ENCODE measurements at places on chromosomes 13 and 19. TPM values are rescaled to one million over a fixed set of nuclear protein-coding genes. Genes with fewer than 3 reads are reported as not detected.

RNF225 gene
- total RNA-seq = not detected

DNA sequence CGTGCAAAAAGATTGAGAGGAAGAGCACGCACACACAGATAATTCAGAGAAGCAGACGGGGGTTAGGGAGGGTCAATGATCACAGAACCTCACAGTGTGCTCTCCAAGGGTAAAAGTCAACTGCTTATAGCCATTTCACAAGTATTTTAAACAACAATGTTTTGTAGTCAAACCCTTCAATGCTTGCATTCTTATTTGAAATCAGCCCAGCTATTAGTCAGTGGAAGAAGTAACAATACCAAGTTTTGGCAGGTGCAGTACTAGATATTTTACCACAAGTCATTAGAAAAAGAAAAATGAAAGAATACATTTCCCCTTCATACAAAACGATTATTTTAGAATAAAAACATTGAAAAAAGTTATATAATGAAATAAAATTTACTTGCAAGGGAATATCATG lies 2.6 kb downstream of the CSNK1A1L start:
- no peak overlapping the region for H3K4me3 ChIP-seq
- no peaks in the 10 kb centered on the region for H3K27me3 ChIP-seq
- no peak for DNase-seq
- H3K36me3 ChIP-seq = no peaks in the 10 kb centered on the region
- H3K27ac ChIP-seq = no peak overlapping the region

DNA sequence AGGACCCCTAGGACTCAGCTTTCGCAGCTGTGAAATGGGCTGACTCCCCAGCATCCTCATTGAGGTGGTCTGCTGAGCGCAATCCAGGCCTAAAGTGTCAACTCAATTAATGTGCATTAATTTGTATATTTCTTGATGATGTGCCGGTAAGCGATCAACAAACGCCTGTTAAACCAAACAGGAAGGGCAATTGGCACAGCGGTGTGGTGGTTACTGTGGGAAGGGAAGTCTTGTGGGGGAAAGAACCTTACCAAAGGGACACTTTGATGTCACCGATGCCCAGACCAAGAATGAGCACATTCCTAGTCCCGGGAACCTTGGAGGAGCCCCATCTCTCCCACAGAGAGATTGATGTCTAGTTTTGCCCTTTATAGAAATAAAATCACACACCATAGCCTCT lies 1.6 kb downstream of the JAK3 start:
- no peaks in the 10 kb centered on the region for H3K36me3 ChIP-seq
- no peak overlapping the region for H3K27ac ChIP-seq
- H3K4me3 ChIP-seq = no peak overlapping the region
- H3K4me1 ChIP-seq = peaks cover 9% of the 10 kb centered on the region
- peak; percentile 69 for DNase-seq

DNA sequence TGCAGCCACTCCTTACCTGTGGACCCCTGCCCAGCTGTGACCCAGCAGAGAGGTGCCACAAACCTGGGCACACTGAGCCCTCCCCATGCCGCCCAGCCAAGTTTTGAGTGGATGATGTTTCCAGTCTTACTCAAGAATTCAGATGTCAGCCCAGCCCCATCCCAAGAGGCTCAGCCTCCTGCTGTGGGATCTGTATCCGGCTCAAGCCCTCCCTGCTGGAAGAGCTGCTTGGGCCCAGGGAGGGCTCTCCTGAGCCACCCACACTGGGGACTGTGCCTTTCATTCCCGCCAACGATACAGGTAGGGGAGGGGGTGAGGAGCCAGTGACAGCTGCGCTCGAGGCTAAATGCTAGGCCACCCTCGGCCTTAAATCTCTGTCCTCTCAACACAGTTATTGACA lies 5.9 kb upstream of the SLC7A9 start:
- H3K27ac ChIP-seq = no peak overlapping the region
- H3K4me1 ChIP-seq = peaks cover 5% of the 10 kb centered on the region
- no peak for DNase-seq
- H3K36me3 ChIP-seq = no peaks in the 10 kb centered on the region
- H3K4me3 ChIP-seq = no peak overlapping the region
- H3K27me3 ChIP-seq = no peaks in the 10 kb centered on the region

GRCh38 chr13:33096886-33097605 lies 80.8 kb downstream of the KL start:
- H3K4me1 ChIP-seq = no peaks in the 10 kb centered on the region
- H3K27ac ChIP-seq = no peak overlapping the region
- H3K4me3 ChIP-seq = no peak overlapping the region
- no peaks in the 10 kb centered on the region for H3K27me3 ChIP-seq

DNA sequence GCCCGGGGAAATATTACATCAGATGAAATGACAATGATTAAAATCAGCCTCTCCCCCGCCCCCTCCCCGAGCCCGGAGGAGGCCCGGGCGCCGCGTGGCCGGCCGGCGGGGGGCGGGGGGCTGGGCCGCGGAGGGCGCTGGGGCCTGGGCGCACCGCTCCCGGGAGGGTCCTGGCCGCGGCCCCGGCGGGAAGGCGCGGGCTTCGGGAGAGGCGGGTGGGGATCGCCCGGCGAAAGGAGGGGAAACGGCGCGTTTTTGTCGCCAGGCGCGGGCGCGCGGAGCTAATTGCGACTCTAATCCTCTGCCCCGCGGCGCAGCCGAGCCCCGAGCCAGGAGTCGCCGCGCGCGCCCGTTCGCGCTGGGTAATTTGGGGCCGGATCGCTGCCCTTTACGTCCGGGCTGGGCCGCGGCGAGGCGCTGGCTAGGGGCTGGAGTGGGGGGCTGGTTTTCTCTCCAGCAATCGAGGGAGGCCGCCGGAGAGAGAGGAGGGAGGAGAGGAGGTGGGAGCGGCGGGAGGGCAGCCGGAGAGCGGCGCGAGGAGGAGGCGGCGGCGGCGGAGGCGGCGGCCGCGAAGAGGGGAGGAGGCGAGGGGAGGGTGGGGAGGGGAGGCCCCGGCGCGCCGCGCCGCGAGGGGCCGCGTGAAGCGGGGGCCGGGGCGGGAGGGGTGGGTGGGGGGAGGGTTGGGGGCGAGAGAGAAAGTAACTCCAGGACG lies at the start of gene KCTD15:
TSS of gene KCTD15 (plus strand) at position 707 of the 712 bp plus-strand sequence. CDS start 3,585 bp downstream, outside the sequence.
- no peaks in the 10 kb centered on the region for H3K27me3 ChIP-seq
- peaks cover 8% of the 10 kb centered on the region for H3K4me1 ChIP-seq
- DNase-seq = peak; percentile 92
- peak within 1 kb of the TSS; percentile 28 for H3K27ac ChIP-seq
- H3K36me3 ChIP-seq = peaks cover 2% of the 10 kb centered on the region

DNA sequence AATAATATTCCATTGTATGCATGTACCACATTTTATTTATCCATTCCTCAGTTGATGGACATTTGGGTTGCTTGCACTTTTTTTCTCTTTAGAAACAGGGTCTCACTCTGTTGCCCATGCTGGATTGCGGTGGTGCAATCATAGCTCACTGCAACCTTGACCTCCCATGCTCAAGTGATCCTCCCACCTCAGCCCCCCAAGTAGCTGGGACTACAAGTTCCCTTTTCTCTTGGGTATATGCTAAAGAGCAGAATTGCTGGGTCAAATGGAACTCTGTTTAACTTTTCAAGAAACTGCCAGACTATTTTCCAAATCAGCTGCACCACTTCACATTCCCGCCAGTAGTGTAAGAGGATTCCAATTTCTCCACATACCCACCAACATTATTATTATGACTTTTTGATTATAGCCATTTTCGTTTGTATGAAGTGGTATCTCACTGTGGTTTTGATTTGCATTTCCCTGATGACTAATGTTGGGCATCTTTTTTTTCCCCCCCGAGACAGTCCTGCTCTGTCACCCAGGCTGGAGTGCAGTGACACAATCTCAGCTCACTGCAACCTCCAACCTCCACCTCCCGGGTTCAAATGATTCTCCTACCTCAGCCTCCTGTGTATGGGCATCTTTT lies 7.6 kb upstream of the IPO5 start:
- no peaks in the 10 kb centered on the region for H3K27me3 ChIP-seq
- H3K27ac ChIP-seq = peak overlapping the region; percentile 72
- H3K36me3 ChIP-seq = no peaks in the 10 kb centered on the region
- DNase-seq = no peak
- H3K4me3 ChIP-seq = no peak overlapping the region
